Mesendoderm (in vitro differentiated cells): ENCODE measurements at places on chromosomes 6 and 20.
A peak's percentile ranks its signal among the peaks of the same experiment; 100 is the strongest.

DNA sequence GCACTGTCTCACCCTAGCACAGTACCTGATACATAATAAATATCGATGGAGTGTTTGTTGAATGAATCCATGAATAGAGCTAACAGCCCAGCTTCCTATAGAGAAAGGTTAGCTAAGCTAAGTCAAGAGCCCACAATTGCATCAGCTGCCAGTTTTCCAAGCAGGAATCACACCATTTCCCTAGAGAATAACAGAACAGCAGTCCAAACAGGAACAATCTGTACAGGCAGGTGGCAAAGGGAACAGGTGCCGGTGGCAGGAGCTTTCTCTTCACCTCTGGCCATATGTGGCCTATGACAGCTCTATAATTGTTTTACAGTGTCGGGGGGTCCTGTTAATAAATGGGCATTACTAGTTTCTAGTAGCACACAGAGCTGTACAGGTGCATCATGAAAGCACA is 38.8 kb downstream of the ISM1 start:
- DNase-seq: no peak

DNA sequence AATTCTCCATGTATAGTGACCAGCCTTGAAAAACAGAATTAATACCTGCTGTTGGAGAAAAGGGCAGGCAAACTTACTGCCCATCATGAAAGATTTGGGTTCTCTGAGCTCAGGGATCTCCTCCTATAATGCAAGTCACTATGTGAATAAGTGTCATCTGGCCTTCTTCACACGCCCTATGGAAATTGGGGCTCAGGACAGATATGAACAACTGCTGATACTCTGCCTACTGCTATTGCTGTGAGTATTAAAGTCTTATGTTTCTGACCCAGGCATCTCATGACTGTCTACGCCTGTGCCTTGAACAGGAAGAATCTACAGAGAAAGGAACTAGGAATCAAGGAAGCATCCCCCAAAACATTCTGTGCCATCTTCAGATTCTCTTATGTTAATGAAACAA is 226.1 kb downstream of the SOD2 start:
- DNase-seq: no peak

- DNase-seq: peak; percentile 29
These were observed 29.5 kb downstream of the PXDC1 start for GRCh38 chr6:3721810-3722621.

- DNase-seq: peak; percentile 60
These were observed 62.7 kb upstream of the ELOVL5 start for GRCh38 chr6:53411451-53411850.

DNA sequence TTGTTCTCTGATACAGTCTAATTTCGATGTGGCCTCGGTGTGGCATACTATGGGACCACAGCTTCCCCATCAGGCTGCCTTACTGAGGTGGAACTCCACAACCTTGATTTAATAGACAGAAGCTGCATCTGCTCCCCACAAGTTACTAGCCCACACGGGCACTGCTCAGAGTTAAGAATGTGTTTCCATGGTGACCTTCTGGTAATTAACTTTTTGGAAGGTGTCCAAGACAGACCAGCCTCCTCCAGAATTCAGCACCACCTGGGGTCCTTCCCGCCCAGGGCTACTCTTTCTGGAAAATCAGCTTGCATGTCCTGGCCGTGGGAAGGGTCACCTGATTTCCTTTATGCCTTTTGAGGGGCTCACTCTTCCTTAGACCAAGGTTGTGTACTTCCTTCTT is 48.7 kb upstream of the CDH4 start:
- no peak for DNase-seq
